ENCODE measurements at places on chromosomes 11 and 22. TPM values are rescaled to one million over a fixed set of nuclear protein-coding genes. Genes with fewer than 3 reads are reported as not detected.

Gene SIRT3
- total RNA-seq: 12.0 TPM

Gene IGSF9B
- total RNA-seq: 13.1 TPM

Gene IRAG1
- 3.7 TPM for total RNA-seq

Gene SLC22A9
- total RNA-seq: not detected

Gene LRRC74B
- 0.19 TPM for total RNA-seq

GRCh38 chr11:13760115-13760514 is 91.6 kb downstream of the FAR1 start:
- peak; percentile 9 for DNase-seq

- peak; percentile 91 for DNase-seq
Measured at GRCh38 chr11:122069707-122070360, 46.2 kb downstream of the BLID start.

- DNase-seq: no peak
Measured at GRCh38 chr11:126432525-126432924, 77.0 kb downstream of the ST3GAL4 start.

GRCh38 chr11:78341841-78342240 is 75.8 kb downstream of the GAB2 start:
- no peak for DNase-seq

DNA sequence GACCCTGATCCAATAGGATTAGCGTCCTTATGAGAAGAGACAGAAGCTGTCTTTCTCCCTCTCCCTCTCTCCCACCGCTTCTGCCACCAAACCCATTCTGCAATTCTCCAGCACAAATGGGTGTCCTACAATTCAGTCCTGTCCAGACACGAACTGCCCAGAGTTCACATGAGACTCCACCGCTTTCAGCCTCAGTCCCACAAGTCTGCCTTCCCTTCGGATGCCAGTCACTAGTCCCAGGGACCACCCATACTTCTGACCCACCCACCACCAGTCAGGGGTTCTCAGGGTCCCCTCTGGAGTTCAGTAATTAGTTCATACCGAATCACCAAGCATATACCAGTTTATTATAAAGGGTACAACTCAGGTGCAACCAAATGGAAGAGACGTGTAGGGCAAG is 73.6 kb downstream of the TRIM29 start:
- DNase-seq: no peak

GRCh38 chr11:110453684-110454354 is 24.1 kb downstream of the FDX1 start:
- DNase-seq: no peak

DNA sequence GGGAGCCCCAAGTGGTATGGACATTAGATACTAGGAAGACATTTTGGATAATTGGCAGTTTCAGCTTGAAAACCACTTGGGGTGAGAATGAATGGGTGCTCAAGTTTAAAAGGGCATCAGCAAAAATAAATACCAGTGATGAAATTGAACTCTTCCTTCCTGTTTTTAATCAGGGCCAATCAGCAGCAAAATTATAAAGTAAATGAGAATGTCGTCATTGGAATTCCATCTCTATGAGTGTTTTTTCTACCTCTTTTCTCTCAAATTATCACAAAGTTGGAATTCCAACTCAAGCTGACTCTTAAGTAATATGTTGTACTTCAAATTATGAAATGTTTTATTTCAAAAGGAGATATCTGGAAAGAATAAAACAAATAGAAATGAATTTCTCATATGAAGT is 730.6 kb downstream of the METTL15 start:
- peak; percentile 65 for DNase-seq

DNA sequence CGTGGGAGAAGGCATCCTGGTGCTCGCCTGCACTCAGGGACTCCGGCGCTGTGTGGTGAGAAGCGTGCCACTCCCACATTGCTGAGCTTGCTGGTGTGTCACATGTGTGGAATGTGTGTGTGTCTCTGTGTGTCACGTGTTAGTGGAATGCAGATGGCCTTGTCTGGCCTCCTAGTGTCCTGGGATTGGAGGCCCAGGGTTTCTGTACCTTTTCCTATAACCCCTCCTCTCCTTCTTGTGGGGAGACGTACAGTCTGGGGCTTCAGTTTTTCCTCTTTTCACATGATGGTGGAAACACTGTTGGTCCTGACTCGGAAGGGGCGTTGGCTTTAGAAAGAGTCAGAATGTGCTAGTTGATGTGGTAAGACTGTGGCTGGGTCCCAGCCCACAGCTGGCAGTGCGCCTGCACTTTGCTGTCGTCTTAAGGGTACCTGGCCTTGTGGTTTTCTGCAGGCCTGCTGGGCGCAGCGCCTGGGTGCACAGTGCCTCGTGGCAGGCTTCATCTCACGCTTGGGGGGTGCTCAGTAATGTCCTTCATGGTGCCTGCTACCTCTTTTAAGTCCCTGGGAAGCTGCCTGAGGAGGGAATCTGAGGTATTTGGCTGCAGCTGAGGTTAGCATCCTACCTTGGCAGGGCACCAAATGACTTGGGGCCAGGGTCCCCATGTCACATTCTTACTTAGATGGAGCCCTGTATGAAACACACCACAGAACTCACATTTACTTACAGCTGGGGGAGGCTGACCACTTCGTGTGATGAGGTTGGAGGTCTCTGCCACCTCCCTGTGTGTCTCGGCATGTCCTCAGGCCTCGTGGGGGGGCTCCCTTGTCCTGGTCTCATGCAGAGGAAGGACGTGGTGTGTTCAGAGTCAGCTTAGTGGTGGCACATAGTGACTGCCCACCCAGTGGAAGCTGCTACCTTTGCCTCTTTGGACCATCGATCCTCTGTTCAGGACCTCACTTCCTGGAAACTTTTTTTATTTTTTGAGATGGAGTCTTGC is 61.9 kb downstream of the MED15 start:
- peak; percentile 99 for DNase-seq

DNA sequence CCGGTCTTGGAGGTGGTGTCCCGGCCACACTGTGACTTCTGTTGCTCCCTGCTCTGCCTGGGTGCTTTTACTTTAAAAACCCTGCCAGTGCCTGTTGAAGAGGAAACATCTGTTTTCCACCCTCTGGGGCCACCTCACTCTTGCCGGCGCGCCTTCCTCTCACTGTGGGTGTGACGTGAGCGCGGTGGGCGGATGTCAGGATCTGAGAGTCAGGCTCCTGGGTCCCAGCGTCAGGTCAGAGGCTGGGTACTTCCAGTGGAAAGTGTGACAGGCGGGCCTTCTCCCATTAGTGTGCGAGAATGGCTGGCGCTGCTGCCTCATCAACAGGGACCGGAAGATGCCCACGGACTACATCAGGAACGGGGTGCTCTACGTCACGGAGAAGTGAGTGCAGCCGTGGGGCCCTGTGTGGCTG is 54.2 kb downstream of the GRAMD4 start:
- DNase-seq: no peak

- DNase-seq: no peak
Measured at GRCh38 chr11:79676396-79676795, 235.6 kb upstream of the TENM4 start.

DNA sequence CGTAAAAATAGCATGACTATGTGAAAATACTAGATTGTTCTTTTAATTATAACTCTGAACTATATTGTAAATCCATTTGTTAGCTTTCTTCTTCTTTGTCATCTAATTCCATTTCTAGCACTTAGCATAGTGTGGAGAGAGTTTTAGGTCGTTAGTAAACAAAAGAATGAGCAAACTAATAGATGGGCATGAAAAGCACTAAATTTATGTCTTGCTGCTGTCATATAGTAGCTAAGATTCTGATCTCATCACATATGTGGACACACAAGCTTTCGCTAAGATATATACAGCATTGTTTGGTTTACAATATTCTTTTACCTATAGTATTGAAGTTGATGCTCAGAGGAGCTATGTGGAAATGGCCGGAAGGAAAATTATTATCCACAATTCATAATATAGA is 370.5 kb downstream of the CNTN5 start:
- DNase-seq: no peak

DNA sequence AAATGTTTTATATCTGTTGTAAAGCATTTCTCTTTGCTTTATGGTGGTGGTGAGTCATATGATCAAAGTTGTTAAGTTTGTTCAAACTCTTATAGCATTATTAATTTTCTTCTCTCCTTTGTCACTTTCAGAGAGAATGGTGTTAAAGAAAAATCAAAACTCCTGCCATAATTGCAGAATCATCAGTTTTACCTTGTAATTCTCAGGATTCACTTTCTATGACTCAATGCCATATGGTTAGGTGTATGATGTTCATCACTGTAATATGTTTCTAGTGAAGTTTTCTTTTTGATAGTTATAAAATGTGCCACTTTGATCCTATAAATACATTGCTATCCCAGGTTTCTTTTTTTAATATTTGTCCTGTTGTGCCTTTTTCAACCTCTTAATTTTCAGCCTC is 13.7 kb upstream of the KDM4E start:
- DNase-seq: no peak

DNA sequence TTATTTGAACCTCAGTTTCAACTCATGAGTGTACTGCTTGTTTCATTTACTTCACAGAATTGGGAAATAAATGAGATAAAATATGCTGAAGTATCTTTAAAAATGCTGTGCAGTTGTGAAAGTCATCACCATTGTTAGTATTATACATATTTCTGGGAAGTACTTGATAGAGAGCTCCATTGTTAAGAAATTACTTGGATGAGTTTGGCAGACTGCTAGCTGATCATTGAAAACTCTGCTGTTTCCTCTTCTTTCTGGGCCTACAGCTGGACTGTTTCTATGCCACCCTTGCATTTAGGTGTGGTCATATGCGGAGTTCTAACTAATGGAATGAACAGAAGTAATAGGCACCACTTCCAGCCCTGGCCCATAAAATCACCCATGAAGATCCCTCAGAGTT is 10.0 kb downstream of the SIK2 start:
- DNase-seq: peak; percentile 55

Measured in astrocyte (in vitro differentiated cells and primary cell).